ENCODE measurements at places on chromosomes 11 and 22.
A peak's percentile ranks its signal among the peaks of the same experiment; 100 is the strongest.

- peaks cover 3% of the 10 kb centered on the region for H3K36me3 ChIP-seq
- H3K27ac ChIP-seq, result no peak overlapping the region
- DNase-seq, result no peak
- H3K4me1 ChIP-seq, result peaks cover 9% of the 10 kb centered on the region
These were observed 9.9 kb upstream of the AIFM3 start for GRCh38 chr22:20957102-20957682.

- H3K36me3 ChIP-seq, result no peaks in the 10 kb centered on the region
- no peaks in the 10 kb centered on the region for H3K27me3 ChIP-seq
These were observed 90.9 kb downstream of the PAX6 start for GRCh38 chr11:31720225-31720624.

DNA sequence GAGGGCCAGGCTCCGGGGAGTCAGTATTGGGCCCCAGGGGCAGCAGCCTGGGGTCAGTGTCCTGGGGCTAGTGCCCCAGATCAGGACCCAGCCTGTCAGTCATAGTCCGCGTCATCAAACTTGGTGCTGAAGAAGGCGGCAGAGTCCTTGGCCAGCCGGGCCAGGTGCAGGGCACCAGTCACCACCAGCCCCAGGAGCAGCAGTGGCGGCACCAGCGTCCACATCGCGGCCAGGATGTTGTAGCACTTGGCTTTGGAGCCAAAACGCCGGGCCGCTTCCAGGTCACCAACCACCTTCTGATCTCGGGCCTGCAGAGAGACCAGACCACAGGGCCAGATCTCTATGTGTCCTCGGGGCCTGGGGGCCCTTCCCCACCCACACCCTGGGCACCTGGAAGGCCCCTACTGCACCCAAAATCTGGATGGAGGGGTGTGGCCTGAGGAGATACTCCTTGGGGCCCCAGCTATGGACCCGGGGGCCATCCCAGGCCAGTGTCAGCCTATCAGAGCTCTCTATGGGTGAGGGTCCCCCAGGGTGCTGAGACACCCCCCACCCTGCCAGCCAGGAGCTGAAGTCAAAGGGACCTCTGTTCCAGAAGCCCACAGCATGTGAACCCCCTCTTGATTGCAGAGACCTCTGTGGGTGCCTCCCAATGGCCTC is 790 bp downstream of the IFITM5 start:
- H3K36me3 ChIP-seq, result peaks cover 13% of the 10 kb centered on the region
- DNase-seq, result no peak
- no peak overlapping the region for H3K4me3 ChIP-seq
- H3K4me1 ChIP-seq, result peaks cover 14% of the 10 kb centered on the region
- no peaks in the 10 kb centered on the region for H3K27me3 ChIP-seq

DNA sequence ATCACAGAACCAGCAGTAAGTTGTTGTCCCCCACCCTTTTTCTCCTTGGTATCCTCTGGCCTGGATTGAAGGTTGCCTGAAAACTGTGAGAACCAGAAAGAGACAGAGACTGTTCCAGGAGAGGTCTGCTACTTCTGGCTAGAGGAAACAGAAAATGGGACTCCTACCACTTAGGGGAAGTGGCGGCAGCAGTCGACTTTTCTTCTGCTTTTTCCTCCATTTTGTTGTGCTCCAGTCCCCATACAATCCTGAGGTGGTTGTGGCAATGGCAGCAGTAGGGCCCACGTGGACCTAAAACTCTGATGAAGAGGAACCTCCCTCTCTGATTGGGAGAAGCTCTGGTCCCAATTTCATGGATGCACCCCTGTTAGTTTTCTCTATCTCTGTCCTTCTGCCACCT is 76.0 kb upstream of the SORL1 start:
- DNase-seq, result no peak
- H3K4me1 ChIP-seq, result peaks cover 17% of the 10 kb centered on the region

DNA sequence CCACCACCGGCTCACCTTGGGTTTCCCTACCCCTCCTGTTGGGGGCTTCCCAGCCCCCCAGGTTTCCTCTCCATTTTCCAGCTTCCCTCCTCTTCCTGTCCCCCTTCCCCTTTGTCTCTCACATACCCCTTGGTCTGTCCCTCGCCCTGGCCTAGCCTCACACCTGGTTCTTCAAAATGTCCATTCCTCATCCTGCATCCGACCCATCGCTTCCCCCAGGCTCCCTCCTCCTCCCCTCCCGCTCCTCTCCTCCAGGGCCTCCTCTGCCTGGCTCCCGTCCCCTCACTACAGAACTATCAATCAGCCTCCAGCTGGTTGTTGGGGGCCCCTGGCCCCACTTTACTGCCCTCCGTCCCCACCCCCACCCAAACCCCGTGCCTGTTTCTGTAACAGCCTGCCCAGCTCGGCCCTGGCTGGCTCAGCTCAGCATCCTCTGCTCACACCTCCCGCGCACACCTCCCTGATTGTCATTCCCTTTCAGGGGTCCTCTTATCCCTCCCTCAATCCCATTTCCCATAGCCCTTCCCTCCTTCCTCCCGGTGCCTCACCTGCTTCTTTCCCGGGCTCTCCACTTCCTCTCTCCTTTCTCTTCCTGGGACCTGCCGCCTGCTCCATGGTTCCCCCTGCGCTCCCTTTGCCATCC is 1.2 kb downstream of the CNIH2 start:
- H3K4me3 ChIP-seq, result peak overlapping the region; percentile 10
- no peak for DNase-seq
- no peaks in the 10 kb centered on the region for H3K4me1 ChIP-seq

GRCh38 chr11:65456418-65456817 is 33.8 kb downstream of the NEAT1 start:
- no peaks in the 10 kb centered on the region for H3K36me3 ChIP-seq
- no peak for DNase-seq
- H3K27me3 ChIP-seq, result peaks cover 75% of the 10 kb centered on the region
- no peak overlapping the region for H3K4me3 ChIP-seq
- H3K4me1 ChIP-seq, result peaks cover 5% of the 10 kb centered on the region
- no peak overlapping the region for H3K27ac ChIP-seq

GRCh38 chr11:87059596-87060390 is 22.1 kb downstream of the TMEM135 start:
- no peak overlapping the region for H3K4me3 ChIP-seq
- H3K36me3 ChIP-seq, result no peaks in the 10 kb centered on the region
- no peaks in the 10 kb centered on the region for H3K27me3 ChIP-seq

DNA sequence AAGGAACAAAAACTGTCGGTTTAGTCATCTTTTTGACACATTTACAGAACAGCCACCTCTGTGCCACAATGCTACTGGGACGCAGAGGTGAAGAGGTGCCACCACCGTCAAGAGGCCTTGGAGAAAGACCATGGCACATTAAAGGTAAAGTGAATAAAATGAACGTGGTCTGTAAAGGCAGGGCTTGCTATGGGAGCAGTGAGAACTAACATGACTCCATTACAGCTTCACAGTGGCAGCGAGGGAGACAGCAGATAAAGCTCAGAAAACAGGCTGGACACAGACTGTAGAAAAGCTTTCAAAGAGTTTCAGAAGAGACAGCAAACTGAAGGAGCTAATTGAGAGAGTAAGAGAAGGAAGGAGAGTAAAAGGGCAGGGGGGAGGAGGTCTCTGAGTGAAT is 102.9 kb downstream of the GAB2 start:
- H3K4me3 ChIP-seq, result no peak overlapping the region
- no peaks in the 10 kb centered on the region for H3K36me3 ChIP-seq
- H3K27ac ChIP-seq, result no peak overlapping the region
- DNase-seq, result no peak
- H3K4me1 ChIP-seq, result no peaks in the 10 kb centered on the region

DNA sequence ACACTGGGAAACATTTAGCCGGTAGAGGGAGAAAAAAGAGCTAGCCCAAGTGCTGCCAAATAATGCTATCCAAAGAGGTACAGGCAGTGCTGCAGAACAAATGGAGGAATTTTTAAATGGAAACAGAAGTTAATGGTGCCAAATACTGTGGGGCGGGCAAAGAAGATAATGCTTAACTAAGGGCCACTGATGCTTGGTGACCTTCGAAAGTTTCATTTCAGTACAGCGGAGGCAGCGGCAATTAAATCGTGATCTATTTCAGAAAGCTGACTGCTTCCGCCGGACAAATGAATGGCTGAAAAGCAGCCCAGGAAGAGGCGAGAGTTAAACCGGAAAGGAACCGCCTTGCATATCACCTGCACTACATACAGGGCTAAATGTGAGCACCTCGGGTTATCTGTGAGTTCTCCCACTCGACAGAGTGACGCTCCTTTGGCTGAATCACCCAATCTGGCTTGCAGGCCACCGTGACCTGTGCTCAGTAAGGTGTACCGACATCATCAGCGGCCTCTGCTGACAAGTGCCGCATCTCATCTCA is 42.1 kb downstream of the CADM1 start:
- no peak for DNase-seq
- H3K36me3 ChIP-seq, result no peaks in the 10 kb centered on the region
- no peak overlapping the region for H3K27ac ChIP-seq
- no peaks in the 10 kb centered on the region for H3K27me3 ChIP-seq
- H3K4me1 ChIP-seq, result peaks cover 3% of the 10 kb centered on the region

GRCh38 chr11:27514558-27514957 is 8.0 kb upstream of the LIN7C start:
- DNase-seq, result no peak
- no peaks in the 10 kb centered on the region for H3K36me3 ChIP-seq
- no peak overlapping the region for H3K4me3 ChIP-seq
- no peaks in the 10 kb centered on the region for H3K4me1 ChIP-seq
- no peaks in the 10 kb centered on the region for H3K27me3 ChIP-seq

GRCh38 chr11:71065841-71066240 is 186.5 kb downstream of the SHANK2 start:
- H3K36me3 ChIP-seq, result no peaks in the 10 kb centered on the region
- H3K4me1 ChIP-seq, result no peaks in the 10 kb centered on the region
- no peak overlapping the region for H3K4me3 ChIP-seq
- DNase-seq, result no peak
- no peaks in the 10 kb centered on the region for H3K27me3 ChIP-seq
- H3K27ac ChIP-seq, result no peak overlapping the region

DNA sequence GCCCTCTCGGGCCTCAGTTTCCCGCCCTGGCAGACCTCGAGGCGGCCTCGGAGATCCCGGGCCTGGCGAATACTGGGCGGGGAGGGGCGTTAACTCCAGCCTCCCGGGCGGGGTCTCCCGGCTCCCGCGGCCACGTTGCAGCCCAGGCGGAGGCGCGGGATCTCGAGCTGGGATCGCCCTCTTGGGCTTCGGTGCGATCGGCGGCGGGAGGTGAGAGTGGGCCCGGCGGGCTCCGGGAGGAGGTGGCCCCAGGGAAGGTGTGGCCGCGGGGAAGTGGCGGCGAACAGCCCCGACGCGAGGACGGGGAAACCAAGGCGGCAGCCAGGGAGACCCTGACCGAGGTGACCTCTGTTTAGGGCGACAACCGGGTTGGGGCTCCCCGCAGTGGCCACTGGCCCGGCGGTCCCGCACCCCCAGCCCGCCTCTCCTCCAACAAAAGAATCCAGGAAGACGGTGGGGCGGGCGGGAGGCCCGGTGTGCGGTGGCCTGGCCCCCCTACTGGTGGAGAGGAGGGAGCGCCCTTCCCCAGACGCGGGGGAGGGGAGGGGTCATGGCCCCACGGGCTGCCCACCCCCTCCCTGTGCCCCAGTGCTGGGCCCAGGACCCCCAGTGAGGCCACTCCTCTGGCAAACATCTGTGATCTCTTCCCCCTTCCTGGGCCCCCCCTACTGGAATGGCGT is at the start of gene PHETA2:
PHETA2 (plus strand) TSS at position 117 of the 680 bp plus-strand sequence. CDS start 3,046 bp downstream, outside the sequence.
- H3K4me1 ChIP-seq, result peaks cover 24% of the 10 kb centered on the region
- H3K36me3 ChIP-seq, result no peaks in the 10 kb centered on the region
- H3K27me3 ChIP-seq, result peaks cover 9% of the 10 kb centered on the region

- peaks cover 13% of the 10 kb centered on the region for H3K4me1 ChIP-seq
- H3K27ac ChIP-seq, result peak overlapping the region; percentile 35
- no peaks in the 10 kb centered on the region for H3K36me3 ChIP-seq
- peak overlapping the region; percentile 70 for H3K4me3 ChIP-seq
- DNase-seq, result no peak
These were observed 9.2 kb downstream of the SIPA1 start for GRCh38 chr11:65646958-65647701.

- H3K27ac ChIP-seq, result no peak overlapping the region
- no peaks in the 10 kb centered on the region for H3K27me3 ChIP-seq
- peaks cover 3% of the 10 kb centered on the region for H3K4me1 ChIP-seq
- no peaks in the 10 kb centered on the region for H3K36me3 ChIP-seq
These were observed 14.6 kb upstream of the P2RY6 start for GRCh38 chr11:73257342-73258103.

GRCh38 chr11:43545610-43546009 is 134.9 kb upstream of the HSD17B12 start:
- no peak for DNase-seq
- H3K27ac ChIP-seq, result no peak overlapping the region
- no peaks in the 10 kb centered on the region for H3K36me3 ChIP-seq
- peaks cover 2% of the 10 kb centered on the region for H3K4me1 ChIP-seq
- peaks cover 19% of the 10 kb centered on the region for H3K27me3 ChIP-seq

- DNase-seq, result no peak
- no peak overlapping the region for H3K4me3 ChIP-seq
- no peaks in the 10 kb centered on the region for H3K4me1 ChIP-seq
- no peaks in the 10 kb centered on the region for H3K36me3 ChIP-seq
- no peaks in the 10 kb centered on the region for H3K27me3 ChIP-seq
These were observed 20.5 kb upstream of the JHY start for GRCh38 chr11:122862091-122862490.

DNA sequence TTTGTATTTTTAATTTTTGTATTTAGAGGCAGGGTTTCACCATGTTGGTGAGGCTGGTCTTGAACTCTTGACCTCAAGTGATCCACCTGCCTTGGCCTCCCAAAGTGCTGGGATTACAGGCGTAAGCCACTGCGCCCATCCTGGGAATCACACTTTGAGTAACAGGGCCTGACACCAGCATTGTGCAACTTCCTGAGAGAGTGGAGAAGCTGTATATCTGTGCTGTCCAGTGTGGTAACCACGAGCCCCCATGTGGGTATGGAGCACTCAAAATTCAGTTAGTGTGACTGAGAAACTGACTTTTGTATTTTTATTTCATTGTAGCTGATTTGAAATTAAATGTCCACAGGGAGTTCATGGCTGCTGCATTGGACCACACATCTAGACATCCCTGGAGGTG is 36.2 kb downstream of the MPPED1 start:
- no peak overlapping the region for H3K4me3 ChIP-seq
- H3K36me3 ChIP-seq, result no peaks in the 10 kb centered on the region
- H3K4me1 ChIP-seq, result no peaks in the 10 kb centered on the region
- no peak for DNase-seq

- no peaks in the 10 kb centered on the region for H3K36me3 ChIP-seq
- no peak overlapping the region for H3K27ac ChIP-seq
- no peaks in the 10 kb centered on the region for H3K27me3 ChIP-seq
- no peak for DNase-seq
These were observed 116.6 kb downstream of the LARGE1 start for GRCh38 chr22:33803371-33804282.

- H3K4me1 ChIP-seq, result no peaks in the 10 kb centered on the region
- no peak overlapping the region for H3K4me3 ChIP-seq
- H3K27me3 ChIP-seq, result no peaks in the 10 kb centered on the region
- H3K36me3 ChIP-seq, result no peaks in the 10 kb centered on the region
- DNase-seq, result no peak
- no peak overlapping the region for H3K27ac ChIP-seq
These were observed 8.8 kb upstream of the OR2AT4 start for GRCh38 chr11:75105462-75105925.

- no peak for DNase-seq
- peak overlapping the region; percentile 37 for H3K27ac ChIP-seq
- no peaks in the 10 kb centered on the region for H3K27me3 ChIP-seq
- H3K36me3 ChIP-seq, result no peaks in the 10 kb centered on the region
- peaks cover 47% of the 10 kb centered on the region for H3K4me1 ChIP-seq
- no peak overlapping the region for H3K4me3 ChIP-seq
These were observed 2.1 kb upstream of the NEAT1 start for GRCh38 chr11:65420506-65420905.

- H3K4me1 ChIP-seq, result peaks cover 11% of the 10 kb centered on the region
- DNase-seq, result no peak
- peak overlapping the region; percentile 34 for H3K27ac ChIP-seq
- H3K4me3 ChIP-seq, result no peak overlapping the region
These were observed 457.0 kb downstream of the DLG2 start for GRCh38 chr11:85170184-85170583.

GRCh38 chr11:115905341-115906000 is 401.3 kb upstream of the CADM1 start:
- DNase-seq, result no peak
- H3K4me3 ChIP-seq, result no peak overlapping the region
- no peaks in the 10 kb centered on the region for H3K27me3 ChIP-seq
- no peak overlapping the region for H3K27ac ChIP-seq
- no peaks in the 10 kb centered on the region for H3K36me3 ChIP-seq
